ENCODE measurements at places on chromosomes 11 and 22. TPM values are rescaled to one million over a fixed set of nuclear protein-coding genes. Genes with fewer than 3 reads are reported as not detected.

Gene RAB36
- polyA plus RNA-seq = 16.5 TPM

DNA sequence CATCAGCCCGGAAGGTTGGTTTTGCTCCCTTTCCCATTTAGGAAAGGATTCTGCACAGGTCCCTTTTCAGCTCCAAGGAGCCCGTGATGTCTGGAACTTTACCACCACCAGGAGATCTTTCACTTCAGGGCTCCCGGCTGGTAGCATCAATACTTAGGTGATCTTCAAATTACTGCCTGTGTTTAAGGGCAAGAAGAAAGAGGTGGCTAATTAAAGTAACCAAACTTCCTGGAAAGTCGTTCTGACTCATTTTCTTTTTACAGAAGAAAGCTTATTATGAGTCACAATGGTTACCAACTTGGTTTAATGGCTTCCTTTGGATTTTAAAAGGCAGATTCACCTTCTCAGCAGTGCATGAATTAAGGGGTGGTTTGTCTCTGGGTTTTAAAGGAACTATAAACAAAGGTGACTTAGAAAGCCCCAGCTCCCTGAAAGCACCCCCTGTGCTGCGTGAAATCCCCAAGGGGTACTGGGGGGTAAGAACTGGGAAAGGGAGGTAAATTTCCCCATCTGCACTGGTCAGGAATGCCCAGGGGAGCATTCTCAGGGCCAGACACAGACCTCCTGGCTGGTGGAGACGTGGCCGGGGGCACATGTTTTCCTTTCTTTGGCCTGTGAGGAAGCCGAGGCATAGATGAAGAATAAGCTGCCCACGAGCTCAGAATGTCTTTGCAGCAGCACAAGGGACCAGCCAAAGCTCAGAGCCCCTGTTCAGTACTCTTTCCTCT is 8.8 kb downstream of the POU2F3 start:
- DNase-seq = no peak

- DNase-seq = no peak
These were observed 9.6 kb upstream of the CD248 start for GRCh38 chr11:66326261-66327111.

GRCh38 chr22:26172389-26172990 is 3.2 kb downstream of the SEZ6L start:
- DNase-seq = no peak

DNA sequence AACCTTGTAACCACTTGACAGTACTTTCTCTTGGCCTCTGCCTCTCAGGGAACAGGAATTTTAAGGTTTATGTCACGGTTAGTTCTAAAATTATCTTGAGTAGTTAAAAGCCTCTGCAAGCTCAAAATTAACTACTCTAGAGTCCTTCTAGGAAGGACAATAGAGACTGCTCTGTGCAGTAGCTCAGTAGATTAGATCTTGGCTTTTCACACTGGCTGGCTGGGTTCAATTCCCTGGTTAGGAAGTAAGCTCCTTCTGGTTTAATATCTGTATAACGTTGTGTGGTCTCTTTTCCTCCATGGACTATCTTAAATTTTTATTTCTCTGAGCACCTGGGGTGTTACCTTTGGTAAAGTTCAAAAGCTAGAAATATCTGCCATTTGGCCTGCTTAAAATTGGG is 109.2 kb downstream of the AASDHPPT start:
- DNase-seq = no peak

GRCh38 chr11:102448869-102449224 is 3.7 kb downstream of the TMEM123 start:
- DNase-seq = no peak

- no peak for DNase-seq
These were observed 109.4 kb upstream of the OR4B1 start for GRCh38 chr11:48107188-48107704.

Data from renal cortex interstitium (tissue), 15 donors.